ENCODE measurements at places on chromosomes 6 and 20.

- DNase-seq, result peak; percentile 46
Observed at GRCh38 chr20:47220161-47220582, 136.3 kb downstream of the ZMYND8 start.

DNA sequence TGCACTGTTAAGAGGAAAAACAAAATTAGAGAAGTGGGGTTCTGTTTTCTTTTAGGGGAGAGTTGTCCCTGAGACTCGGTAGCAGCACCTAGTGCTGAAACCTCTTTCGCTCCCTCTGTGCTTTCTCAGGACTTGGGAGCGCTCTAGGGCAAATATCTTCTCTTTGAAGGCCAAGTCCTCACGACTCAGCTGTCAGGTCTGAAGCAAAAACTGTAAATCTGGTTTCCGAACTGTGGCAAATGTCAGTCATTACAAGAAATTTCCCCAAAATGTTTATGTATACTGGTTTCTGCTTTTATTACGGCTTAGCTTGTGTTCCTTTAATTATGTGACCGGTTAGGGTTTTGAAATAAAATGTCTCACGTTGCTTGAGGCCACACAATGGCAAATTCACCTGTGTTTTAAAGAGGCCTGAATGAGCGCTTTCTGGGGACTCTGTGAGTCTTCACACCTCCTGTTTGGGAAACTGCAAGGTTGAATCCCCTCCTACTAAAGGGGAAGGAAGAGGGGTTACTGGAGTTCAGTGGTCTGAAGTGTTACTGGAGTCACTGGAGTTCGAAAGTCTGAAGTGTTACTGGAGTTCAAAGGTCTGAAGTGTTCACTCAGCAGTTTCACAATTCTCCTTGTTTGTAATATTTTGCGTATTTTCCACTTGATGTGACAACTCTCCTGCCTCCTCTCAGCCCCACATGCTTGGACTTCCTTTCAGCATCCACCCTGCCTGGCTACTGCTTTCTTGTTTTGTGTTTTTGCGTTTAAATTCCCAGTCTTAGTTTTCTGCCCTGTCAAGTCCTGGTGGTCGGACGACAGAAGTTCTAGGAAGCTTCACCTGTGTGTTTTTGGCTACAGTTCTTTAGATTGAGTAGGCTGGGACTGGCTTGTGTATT lies 1.6 kb downstream of the SMPDL3A start:
- no peak for DNase-seq

DNA sequence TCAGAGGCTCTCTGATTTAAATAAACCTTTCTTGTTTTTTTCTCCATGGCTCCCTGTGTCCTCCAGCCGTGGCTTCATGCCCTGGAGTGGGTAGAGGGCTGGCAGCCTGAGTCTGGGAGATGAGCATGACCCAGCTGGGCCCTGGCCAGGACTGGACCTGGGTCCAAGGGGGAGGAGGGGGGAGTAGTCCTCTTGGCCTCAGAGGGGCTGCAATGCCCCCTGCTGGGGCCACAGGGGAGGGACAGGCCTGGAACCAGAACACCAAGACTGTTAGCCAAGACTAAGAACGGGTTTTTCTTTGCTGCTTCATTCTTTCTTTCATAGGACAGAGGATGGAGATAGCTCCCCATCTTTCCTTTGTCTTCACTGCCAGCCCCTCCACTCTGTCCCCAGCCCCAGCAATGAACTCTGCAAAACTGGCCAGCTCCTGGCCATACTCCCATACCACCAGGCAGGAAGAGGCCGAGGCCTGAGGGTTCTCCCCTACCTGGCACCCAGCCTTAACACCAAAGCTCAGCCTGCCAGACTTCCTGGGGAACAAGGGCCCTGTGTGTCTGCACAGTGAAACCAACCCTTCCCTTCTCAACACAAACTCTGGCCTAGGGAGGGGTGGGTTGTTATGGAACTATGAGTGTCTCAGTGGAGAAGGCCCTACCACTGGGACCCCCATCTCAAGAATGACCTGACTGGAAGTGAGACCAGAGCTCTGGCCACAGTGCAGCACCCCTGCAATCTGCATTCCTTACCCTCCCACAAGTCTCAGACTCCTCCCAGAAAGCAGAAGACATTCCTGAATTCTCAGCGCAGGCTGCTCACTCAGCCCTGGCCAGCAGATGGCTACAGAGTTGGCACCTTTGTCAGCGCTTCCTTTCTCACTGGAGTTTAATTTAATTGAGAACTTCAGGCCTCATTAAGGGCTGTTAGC lies 11.0 kb downstream of the SLC29A1 start:
- no peak for DNase-seq

GRCh38 chr6:9401960-9402359 lies 966.6 kb upstream of the SLC35B3 start:
- DNase-seq, result no peak

GRCh38 chr6:129500958-129501739 lies 208.8 kb downstream of the ARHGAP18 start:
- no peak for DNase-seq

GRCh38 chr6:140007525-140007924 lies 633.1 kb upstream of the CITED2 start:
- no peak for DNase-seq

DNA sequence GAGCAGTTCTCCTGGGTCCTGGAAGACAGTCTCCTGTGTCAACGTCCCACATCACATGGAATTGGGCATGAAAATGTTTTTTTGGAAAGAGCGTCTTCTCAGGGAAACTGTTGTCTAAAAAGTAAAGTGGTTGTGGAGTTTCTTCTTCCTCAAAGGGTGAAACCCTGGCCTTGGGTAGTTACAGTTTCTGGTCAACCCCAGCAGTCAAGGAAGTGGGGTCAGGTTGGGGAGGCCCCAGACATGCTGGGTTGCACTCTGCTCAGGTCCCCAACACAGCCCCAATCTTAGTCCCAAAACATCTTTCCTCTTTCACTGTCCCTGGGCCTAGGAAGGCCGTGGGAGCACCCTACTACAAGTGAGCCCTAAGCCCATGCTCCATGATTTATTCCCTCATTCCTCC lies 996 bp upstream of the NFKBIE start:
- no peak for DNase-seq

DNA sequence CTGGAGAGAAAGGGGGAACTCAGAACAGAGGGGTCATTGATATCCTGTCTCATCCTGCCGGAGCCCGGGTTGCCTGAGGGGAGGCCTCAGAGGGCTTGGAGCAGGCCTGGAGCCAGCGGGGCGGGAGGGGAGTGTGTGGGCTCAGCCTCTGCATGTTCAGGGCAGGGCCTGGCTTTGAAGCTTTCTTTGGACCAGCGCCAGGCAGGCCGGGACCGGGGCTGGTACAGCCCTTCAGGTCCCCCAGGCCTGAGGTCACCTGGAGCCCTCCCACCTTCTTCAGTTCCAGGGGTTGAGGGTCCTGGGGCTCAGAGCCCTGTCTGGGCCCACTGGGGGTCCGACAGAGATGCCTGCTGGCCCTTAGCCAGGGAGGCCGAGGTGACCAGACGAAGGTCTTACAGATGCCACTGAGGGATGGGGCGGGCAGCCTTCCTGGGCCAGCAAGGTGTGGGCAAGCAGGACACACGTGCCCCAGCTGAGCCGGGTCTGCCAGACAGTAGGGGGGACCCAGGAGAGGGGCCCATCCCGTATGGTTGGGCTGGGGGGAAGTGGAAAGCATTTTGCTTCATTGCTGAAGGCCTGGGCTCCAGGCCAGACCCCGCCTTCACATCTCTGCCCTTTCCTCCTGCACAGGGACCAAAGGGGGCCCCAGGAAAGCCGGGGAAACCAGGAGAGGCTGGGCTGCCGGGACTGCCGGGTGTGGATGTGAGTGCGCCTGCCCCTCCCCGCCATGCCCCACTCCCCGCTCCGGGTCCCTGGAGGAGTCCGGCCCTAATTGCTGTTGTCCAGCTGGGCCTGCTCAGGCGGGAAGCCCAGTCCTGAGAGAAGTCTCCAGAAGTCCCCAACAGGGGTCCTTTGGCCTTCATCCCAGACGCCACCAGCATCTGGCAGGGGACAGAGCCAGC lies 2.0 kb downstream of the COL9A3 start:
- DNase-seq, result no peak

- DNase-seq, result no peak
Observed at GRCh38 chr6:145368075-145368474, 367.2 kb downstream of the EPM2A start.

GRCh38 chr6:6497976-6498375 lies 90.5 kb upstream of the LY86 start:
- no peak for DNase-seq

- no peak for DNase-seq
Observed at GRCh38 chr6:129875610-129876520, 14.8 kb upstream of the TMEM244 start.

DNA sequence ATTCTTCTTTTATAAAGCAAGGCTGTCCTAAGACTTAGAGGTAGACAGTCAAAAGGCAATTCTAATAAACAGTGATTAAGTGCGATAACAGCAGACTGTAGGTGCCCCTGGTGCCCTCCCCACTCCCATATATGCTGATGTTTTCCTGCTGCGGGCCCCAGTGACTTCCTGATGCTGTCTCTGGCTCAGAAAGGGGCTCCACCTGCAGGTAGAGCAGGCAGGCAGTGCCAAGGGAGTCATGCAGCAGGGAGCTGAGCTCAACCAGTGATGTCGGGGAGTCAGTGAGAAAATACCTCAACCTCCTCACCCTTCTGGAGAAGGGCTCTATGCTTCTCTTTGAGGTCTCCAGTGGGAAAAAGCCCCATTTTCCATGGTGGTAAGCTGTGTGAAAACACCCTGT lies 126.7 kb upstream of the SSTR4 start:
- DNase-seq, result no peak

- no peak for DNase-seq
Observed at GRCh38 chr6:42618686-42619085, 54.9 kb downstream of the UBR2 start.

DNA sequence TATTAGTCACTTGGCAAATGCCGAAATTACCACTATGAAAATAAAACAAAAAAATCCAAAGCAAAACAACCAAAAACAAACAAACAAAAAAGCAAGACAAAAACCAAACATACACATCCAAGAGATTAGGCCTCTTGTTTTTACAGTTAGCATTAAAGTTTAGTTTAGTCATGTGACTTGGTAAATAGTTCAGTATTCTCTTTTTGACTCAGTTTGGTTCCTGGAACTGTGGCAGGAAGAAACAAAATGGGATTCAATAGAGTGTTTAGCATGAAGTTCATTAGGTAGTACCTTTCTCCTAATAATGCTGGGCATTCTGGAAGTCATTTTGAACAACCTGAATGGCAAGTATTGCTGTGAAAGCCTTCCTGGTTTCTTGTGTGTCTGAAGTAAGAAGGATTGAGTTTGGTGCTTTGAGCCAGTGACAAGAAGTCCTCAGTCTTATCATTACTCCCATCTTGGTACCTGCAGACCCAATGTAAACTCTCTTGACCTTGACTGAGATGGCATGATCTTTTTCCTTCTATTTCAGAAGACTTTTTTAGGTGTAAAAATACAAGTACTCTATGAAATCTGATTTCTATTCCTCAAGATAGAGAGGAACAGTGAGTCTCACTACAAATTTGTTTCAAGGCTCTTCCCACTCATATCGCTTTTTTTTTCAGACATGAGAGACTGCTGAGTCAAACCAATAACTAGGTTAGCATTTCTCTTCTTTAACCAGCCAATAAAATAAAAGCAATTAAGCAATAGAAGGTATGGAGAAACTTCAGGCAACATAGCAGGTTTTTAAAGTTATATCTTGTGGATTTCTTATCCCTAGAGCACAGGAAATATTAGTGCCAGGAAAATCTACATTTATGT lies 223.6 kb upstream of the PREP start:
- DNase-seq, result no peak

DNA sequence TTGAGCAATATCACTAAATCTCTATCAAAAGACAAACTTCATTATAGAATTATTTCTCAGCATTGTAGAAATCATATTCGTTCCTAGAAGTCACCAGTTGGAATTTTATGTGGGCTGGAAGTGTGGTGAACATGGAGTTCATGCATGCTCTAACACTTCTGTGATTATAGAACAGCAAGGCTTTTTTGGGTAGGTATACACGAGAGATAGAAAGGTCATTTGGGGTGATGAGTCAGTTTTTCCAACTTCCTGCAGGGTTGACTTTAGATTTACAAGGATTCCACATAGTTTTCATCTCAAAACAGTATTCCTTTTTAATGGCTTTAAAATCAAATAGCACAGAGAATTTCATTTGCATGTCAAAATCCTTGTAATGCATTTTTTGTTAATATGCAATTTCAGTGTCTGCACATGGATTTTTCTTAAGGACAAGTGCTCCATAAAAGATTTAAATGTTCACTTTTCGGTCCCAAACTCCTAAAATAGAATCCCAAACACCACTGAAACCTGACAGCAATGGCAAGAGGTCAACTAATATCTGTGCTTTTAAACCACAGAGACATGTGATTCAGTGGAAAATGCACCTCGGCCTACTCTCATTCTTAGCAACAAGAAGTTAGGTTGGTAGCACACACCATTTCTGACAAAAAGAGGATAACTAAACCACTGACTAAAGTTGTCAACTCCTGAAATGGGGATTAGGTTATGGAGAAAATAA lies 211.0 kb downstream of the MOXD1 start:
- DNase-seq, result no peak

DNA sequence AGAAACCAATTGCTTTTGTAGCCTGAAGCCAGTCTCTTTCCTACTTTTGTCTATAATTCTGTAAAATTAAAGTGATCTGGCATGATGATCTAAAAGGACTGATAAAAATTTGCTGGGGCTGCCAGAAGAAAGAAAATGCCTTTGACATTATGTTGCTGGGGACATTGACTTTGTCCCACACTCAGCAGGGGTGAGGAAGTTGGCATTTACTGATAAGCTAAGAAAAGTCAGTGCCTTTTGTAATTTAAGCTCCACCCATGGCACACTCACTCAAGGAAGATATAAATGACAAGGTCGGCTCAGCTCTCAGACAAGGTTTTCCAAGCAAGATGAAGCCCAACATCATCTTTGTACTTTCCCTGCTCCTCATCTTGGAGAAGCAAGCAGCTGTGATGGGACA lies at the start of gene SEMG1:
TSS of gene SEMG1 (plus strand) at position 309 of the 400 bp plus-strand sequence. CDS start at position 330, 21 bp downstream.
- DNase-seq, result no peak

- no peak for DNase-seq
Observed at GRCh38 chr20:12069181-12069580, 151.5 kb downstream of the BTBD3 start.

- no peak for DNase-seq
Observed at GRCh38 chr6:169146521-169146920, 107.1 kb downstream of the THBS2 start.

- DNase-seq, result no peak
Observed at GRCh38 chr6:144347448-144347759, 62.3 kb downstream of the UTRN start.

GRCh38 chr6:53241938-53242337 lies 93.3 kb upstream of the GCM1 start:
- no peak for DNase-seq

DNA sequence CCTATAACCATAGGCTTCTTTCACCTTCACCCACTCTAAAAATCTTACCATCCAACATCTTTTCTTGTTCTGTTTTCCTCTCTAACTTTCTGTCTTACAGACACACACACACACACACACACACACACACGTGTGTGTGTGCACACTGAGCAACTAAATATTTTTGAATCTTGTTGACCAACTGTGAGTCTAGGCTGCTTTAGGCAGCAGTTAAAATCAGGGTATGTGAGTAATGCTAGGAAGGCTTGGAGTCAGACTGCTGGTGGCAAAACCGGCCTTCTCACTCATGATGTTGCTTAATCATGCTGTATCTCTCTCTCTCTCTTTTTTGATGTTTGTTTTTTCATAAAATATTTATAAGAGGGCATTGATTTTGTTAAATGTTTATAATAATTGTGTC lies 103.1 kb upstream of the TBX18 start:
- DNase-seq, result no peak
